Osteocyte (in vitro differentiated cells): ENCODE measurements at places on chromosomes 7 and 10. TPM values are rescaled to one million over a fixed set of nuclear protein-coding genes. Genes with fewer than 3 reads are reported as not detected.

DNA sequence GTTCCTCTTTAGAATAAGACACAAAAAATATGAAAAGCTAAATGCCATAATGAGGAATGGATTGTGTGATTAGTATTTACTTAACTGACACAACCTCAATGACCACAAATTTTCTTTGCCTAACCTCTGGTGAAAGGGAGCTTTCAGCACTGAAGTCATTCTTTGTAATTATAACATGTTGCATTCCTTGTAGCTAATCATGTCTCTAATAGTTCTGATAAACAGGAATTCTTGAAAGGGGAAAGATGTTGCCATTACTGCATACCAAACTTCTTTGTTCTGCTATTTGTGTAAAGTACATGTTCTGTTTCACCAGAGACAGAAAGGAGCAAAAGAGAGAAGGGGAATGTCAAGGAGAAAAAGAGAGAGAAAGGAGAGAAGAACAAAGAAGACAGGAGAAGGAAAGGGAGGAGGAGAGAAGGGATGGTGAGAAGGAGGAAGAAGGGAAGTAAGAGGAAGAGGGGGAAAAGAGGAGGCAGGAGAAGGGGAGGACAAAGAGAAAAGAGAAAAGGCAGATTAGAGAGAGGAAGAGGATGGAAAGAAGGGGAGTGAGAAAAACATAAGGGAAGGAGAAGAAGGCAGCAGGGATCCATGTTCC lies 120.9 kb downstream of the SEMA3D start:
- peaks cover 3% of the 10 kb centered on the region for H3K27me3 ChIP-seq
- no peak overlapping the region for H3K4me3 ChIP-seq
- H3K4me1 ChIP-seq = peaks cover 41% of the 10 kb centered on the region
- peak overlapping the region; percentile 3 for H3K27ac ChIP-seq
- no peak for DNase-seq

- H3K4me3 ChIP-seq = no peak overlapping the region
- no peak for DNase-seq
- H3K27me3 ChIP-seq = no peaks in the 10 kb centered on the region
- peaks cover 21% of the 10 kb centered on the region for H3K4me1 ChIP-seq
Observed at GRCh38 chr7:46253520-46253919, 332.4 kb upstream of the IGFBP3 start.

DNA sequence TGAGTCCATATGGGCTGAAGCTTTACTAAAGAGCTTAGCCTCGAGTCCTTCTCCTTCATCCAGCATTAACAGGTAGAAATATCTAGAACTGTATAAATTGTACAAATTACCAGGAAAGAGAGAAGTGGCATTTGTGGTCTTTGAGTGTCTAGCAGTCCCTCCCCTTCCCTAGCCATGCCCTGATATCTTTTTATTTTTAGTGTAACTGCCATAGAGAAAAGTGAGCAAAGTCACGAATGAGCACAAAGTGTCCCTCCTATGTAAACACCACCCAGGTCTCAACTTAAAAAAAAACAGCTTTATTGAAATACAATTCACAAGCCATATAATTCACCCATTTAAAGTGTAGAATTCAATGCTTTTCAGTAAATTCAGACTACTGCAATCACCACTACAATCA lies 339.0 kb upstream of the ZMIZ1 start:
- H3K27me3 ChIP-seq = peaks cover 83% of the 10 kb centered on the region
- no peak overlapping the region for H3K27ac ChIP-seq
- DNase-seq = no peak

- H3K36me3 ChIP-seq = no peaks in the 10 kb centered on the region
- H3K4me3 ChIP-seq = no peak overlapping the region
- H3K4me1 ChIP-seq = peaks cover 56% of the 10 kb centered on the region
- no peak overlapping the region for H3K27ac ChIP-seq
Observed at GRCh38 chr7:132280335-132280734, 295.9 kb downstream of the PLXNA4 start.

- peaks cover 20% of the 10 kb centered on the region for H3K4me1 ChIP-seq
- H3K27me3 ChIP-seq = no peaks in the 10 kb centered on the region
- H3K36me3 ChIP-seq = no peaks in the 10 kb centered on the region
- H3K27ac ChIP-seq = no peak overlapping the region
Observed at GRCh38 chr10:4776234-4776638, 49.8 kb upstream of the AKR1E2 start.

- H3K27me3 ChIP-seq = peaks cover 41% of the 10 kb centered on the region
- no peak overlapping the region for H3K27ac ChIP-seq
- H3K4me3 ChIP-seq = no peak overlapping the region
- no peaks in the 10 kb centered on the region for H3K4me1 ChIP-seq
- H3K36me3 ChIP-seq = no peaks in the 10 kb centered on the region
Observed at GRCh38 chr10:99506416-99506815, 26.3 kb upstream of the NKX2-3 start.

Gene MEIG1
- total RNA-seq = 1.0 TPM in 1 of 2 replicates, not detected in the other

Gene DRGX
- not detected in 2 replicates for total RNA-seq

Gene NUDCD3
- total RNA-seq = 112 and 128 TPM in 2 replicates

Gene GDF2
- total RNA-seq = not detected in 2 replicates

Gene FBXO24
- 0.46 and 0.94 TPM in 2 replicates for total RNA-seq
